H7 (cell line): ENCODE measurements at places on chromosomes 7 and 10.

GRCh38 chr10:96714031-96714590 is 6.2 kb downstream of the PIK3AP1 start:
- no peak for DNase-seq

DNA sequence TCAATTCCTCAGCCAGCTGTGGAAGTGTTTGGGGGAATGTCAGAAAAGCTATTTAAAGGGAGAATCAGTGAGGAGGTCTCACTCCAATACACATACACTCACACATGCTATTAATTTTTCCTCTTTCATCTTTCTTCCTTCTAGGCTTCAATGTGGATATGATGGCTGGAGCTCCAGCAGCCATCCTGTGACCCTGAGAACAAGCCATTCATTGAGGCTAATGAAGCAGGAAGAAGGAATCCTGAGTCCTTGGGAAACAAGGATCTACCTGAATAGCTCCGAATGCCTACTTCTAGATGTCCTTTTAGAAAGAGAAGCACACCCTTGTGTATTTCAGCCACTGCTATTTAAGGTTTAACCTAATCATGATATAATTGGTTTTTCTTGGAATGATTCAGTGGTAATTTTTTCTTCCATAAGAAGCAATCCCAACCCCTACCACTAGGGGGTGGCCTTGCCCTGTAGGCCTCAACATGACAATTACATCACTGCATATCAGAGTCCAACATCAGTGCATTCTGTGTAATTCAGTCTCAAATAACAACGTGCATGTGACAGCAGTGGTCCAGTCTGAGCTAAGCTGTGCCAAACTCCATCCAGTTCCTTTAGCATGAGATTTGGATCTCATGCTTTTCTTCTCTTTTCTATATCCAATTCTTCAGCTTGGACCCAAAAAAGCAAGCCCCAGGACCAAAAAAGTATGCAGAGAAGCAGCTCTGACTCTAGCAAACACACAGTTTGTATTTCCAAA is 85.3 kb upstream of the ANKRD1 start:
- peak; percentile 7 for DNase-seq

DNA sequence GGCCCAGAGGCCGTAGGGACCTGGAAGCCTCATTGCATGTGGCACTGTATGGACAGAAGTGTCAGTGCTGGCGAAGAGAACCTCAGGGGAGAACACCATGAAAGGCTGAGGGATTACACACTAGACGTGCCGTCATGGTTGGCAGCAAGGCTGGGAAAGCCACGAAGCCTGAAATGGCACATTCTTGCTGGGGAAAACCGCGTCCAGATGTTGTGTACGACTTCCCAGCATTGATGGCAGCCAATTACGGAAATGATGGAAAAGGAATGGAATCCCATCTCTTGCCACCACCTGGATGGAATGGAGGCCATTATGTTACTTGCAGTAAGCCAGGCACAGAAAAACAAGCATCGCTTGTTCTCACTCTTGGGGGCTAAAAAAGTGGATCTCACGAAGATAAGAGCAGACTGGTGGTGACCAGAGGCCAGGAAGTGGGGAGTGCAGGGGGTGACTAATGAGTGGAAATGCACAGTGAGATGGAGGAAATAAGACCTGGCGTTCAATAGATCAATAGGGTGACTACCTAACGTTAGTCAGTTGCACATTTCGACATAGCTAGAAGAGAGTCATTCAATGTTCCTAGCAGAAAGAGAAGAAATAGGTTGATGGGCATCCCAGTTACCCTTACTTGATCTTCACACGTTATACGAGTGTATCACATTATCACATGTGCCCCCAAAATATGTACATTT is 14.6 kb upstream of the PWWP2B start:
- DNase-seq = no peak

DNA sequence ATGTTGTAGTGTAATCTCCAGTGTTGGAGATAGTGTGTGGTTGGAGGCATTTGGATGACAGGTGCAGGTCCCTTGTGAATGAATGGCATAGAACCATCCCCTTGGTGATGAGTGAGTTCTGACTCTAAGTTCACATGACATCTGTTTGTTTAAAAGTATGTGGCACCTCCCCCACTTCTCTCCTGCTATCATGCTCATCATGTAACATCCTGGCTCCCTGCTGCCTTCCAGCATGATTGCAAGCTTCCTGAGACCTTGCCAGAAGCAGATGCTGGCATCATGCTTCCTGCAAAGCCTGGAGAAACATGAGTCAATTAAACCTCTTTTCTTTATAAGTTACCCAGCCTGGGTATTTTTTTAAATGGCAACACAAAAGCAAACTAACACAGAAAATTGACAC is 499.0 kb upstream of the SEMA3D start:
- no peak for DNase-seq

DNA sequence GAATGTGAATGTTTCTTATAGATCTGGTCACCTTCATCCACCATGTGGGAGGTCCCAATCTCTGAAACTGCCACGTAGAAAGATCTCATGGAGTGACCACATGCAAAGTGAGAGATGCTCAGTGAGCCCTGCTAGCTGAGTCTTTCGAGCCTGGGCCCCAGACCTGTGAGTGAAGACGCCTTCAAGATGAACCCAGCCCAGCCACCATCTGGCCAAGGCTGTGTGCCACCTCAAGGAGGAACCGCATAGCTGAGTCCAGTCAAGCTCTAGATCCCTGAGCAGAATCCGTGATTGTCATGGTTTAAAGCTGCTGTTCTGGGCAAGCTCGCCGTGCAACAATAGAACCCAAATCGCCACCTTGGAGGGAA is 20.2 kb upstream of the PPIF start:
- no peak for DNase-seq

DNA sequence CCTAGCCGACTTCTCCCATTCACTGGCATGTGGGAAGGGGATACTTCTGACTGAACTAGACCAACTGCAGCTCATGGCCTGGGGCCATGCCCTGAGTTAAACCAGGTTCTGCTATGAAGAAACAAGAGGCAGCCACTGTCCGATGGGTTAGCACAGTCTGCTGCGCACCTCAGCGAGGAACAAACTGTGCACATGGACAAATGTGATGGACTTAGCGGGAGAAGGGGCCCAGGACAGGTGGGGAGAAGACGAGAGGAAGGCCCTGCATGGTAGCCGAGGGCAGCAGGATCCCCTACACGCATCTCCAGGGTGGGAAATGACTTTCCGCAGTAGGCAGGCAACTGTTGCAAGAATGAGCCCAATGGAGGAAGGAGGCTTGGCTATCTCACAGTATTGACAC is 115.0 kb downstream of the PRKAG2 start:
- no peak for DNase-seq

DNA sequence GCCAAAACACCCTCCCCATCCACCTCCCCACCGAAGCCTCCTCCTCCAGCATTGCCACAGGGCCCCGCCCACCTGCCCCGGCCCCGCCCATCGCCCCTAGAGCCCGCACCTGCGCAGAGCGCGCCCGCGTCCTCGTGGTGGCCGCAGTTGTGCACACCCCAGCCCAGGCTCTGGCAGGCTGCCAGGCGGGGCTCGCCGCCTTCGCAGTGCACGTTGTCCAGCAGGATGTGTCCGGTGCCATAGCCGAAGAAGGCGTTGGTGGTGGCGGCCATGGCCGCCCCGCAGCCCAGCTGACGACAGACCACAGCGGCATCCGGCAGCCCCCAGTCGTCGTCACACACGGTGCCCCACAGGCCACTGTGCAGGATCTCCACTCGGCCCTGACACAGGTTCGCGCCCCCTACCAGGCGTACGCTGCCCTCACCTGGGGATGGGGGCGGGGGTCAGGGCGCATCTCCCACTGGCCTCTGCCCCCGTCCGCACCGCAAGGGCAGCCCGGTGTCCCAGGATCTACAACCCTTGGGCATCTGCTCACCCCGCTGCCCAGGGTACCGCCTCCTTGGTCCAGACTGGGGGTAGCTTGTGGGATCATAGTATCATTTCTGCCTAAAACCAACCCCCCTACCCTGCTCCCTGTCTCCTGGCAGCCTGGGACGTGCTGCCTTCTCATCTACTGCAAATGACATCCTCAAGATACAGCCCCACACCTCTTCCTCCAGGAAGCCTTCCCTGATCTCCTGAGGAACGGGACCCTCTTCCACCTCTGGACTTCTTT is 11.9 kb downstream of the SSC4D start:
- peak; percentile 96 for DNase-seq

- DNase-seq = no peak
These were observed 2.0 kb downstream of the OAT start for GRCh38 chr10:124416733-124417132.

- DNase-seq = no peak
These were observed 74.1 kb downstream of the BTRC start for GRCh38 chr10:101428036-101428435.

GRCh38 chr10:3782146-3782450 is 2.9 kb downstream of the KLF6 start:
- DNase-seq = no peak

GRCh38 chr10:78078539-78079330 is 45.1 kb downstream of the RPS24 start:
- DNase-seq = no peak
